Activated T-helper 1 cell treated with Interleukin-2 at 50 U/mL for 16 hours (primary cell): ENCODE measurements at places on chromosomes 1 and 21.

GRCh38 chr1:97392701-97393100 is 528.1 kb downstream of the DPYD start:
- DNase-seq, result no peak

DNA sequence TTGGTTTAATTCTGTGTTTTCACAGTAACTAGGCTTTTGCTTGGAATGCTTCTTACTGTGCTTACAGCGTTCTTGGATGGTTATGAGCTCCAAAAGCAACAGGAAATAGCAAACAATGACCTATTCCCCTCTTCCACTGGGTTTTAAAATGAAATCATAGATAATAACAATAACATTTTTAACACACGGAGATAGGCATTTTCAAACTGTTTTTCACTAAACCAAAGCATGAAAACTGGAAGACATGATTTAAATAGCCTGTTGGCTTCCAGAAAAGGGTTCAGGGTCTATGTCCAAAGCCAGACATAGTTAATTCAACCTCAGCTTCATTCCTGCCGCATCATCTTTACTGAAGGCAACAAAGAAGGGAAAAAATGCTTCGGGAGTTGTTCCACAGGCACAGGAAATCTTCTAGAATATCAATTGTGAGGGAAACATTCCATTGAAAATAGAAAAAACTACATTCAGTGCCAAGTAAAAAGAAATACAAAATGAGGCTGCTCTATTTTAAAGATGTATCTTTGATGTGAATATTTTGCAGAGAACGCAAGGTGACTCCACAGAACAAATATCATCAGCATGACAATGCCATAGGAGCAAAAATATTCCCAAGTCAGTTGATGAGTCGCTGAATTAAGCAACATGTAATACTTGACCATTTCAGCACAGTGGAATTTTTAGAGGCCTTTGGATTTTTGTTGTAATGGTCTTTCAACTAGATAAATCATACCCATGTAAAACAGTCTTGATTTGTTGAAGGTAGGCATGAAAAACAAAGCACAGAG is 80.7 kb downstream of the NID1 start:
- no peak for DNase-seq

DNA sequence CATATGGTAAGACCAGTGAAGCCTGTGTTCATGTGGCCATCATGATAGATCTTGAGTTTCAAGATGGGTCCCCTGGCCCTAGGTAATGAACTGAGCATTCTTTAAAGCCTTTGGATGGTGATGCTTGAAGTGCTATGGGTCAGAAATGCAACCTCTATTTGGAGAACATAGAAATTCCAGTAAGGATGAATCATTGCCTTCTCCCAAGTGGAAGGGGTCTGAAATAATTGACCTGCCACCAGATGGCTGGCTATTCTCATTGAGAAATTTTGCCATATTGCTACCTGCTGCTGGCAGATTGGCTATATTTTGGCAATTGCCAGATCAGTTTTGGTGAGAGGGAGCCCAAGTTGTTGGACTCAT is 739 bp upstream of the IFI6 start:
- DNase-seq, result no peak

DNA sequence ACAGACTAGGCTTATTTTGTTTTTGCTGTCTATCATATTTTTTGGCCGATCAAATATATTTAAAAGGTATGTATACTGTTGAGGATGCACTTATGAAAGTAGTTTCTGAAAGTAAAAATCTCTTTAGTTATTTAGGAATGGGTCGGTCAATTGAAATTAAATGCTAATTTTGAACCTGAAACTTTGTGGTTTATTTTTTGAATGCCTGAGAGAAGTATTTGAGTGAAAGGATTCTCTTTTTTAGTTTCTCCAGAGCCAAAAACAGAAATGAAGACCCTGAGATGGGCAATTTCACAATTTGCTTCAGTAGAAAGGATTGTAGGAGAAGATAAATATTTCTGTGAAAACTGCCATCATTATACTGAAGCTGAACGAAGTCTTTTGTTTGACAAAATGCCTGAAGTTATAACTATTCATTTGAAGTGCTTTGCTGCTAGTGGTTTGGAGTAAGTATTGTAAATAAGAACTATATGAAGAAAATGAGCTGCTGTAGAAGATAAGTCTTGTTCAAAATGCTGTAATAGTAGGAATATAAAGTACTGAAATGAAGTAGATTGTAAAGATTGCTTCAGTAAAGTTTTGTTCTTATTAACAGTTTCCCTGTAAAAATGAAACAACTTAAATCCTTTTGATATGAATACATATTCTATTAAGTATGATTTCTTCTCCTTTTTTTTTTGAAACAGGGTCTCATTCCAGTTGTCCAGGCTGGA is 11.5 kb downstream of the USP1 start:
- no peak for DNase-seq

GRCh38 chr1:166925810-166926478 is 49.4 kb downstream of the ILDR2 start:
- DNase-seq, result no peak

- no peak for DNase-seq
Observed at GRCh38 chr1:83850834-83851233, 148.1 kb downstream of the TTLL7 start.

DNA sequence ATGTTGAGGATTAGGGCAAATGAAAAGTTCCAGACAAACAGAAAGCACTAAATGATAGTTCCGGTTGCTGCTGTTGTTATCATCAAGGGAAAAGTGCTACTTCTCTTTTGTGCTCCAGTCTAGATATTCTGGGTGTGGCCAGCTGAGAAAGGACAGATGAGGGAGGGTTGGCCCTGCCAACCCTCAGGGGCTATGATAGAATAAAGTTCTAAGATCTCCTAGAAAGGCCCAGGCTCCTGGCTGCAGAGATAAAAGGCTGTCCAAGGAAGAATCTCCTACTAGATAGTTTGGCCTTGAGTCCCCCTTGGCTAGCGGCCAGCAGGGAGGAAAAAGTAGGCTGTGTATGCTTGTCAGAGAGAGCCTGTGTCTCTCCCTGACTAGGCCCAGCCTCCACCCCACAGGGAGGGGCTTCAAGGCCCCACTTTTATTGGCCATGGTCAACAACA is 31.5 kb downstream of the RIMS3 start:
- no peak for DNase-seq

GRCh38 chr21:36539434-36540150 is 59.7 kb upstream of the CLDN14 start:
- DNase-seq, result no peak

- DNase-seq, result no peak
Observed at GRCh38 chr1:203556047-203556851, 62.3 kb downstream of the OPTC start.

GRCh38 chr1:91884459-91885212 is 1.3 kb downstream of the TGFBR3 start:
- DNase-seq, result no peak

- no peak for DNase-seq
Observed at GRCh38 chr1:40977716-40978115, 1.8 kb upstream of the CTPS1 start.

DNA sequence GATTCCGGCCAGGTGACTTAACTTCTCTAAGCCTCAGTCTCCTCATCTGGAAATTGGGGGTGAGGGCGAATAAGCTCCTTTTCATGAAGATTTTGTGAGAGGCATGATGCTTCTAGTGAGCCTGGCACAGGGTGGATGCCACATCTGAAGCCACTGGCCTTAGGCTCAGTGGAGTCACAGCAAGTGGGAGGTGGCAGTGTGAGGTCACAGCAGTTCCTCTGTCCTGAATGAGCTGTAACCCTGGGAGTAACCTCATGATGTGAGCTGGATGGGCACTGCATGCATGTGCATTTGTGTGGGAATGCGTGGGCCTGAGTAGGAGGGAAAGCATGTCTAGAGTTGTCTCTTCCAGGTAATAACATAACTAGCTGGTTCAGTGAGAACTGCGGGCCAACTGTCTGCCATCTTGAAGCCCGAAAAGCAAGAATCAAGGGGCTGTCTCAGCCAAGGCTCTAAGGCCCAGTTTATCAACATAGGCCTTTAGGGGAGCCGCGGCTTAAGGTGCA is 27.0 kb upstream of the HTR1D start:
- DNase-seq, result no peak

DNA sequence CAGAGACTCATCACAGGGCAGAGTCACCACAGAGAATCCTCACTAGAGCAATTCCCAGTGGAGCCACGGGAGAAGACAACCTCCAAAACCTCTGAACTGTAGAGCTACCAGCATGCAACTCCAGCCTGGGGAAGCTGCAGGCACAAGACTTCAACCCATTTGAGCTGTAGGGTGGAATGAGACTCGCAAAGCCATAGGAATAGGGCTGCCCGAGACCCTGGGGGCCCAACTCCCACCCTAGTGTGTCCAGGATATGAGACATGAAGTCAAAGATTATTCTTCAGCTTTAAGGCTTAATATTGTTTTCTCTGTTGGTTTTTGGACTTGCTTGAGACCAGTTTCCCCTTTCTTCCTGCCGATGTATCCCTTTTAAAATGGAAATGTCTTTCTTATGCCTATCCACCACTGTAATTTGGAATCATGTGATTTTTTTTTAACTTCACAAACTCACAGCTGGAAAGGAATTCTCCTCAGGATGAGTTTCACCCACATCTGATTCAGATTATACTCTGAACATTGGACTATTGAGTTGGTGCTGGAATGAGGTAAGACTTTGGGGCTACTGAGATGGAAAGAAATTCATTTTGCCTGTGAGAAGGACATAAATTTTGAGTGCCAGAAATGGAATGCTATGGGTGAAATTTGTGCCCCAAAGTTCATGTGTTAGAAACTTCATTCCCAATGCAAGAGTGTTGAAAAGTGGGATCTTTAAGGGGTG is 59.6 kb upstream of the ST6GALNAC5 start:
- no peak for DNase-seq

DNA sequence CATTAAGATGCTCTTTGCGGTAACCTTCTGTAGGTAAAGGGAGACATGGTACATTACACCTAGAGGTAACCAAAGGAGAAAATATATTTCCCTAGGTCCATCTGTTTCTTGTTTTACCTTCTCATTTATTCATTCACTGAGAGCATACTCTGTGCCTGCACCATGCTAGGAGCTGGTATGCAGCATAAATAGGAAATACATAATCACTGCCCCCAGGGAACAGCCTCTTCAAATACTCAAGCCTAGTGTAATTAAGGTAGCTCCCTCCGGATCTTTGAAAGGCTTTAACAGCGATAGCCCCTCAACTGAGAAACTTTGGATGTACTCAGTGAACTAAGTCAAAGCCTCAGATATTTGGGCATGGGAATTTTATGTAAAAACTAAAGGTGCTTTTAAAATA is 123.6 kb downstream of the GABPA start:
- DNase-seq, result no peak

DNA sequence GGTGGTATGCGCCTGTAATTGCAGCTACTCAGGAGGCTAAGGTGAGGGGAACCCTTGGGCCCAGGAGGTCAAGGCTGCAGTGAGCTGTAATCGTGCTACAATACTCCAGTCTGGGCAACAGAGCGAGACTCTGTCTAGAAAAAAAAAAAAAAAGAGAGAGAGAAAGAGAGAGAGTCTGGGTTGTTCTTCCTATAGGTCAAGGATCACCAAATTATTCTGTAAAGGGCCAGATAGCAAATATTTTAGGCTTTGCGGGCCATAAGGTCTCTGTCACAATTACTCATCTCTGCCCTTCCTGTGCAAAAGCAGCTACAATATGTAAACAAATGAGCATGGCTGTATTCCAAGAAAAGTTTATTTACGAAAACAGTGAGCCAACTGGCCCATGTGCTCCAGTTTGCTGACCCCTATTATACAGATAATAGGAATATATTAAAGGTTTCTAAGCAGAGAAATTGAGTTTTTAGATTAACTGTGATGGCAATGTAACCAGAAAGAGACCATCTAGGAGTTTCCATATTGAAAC is 2.1 kb downstream of the SASS6 start:
- DNase-seq, result no peak

DNA sequence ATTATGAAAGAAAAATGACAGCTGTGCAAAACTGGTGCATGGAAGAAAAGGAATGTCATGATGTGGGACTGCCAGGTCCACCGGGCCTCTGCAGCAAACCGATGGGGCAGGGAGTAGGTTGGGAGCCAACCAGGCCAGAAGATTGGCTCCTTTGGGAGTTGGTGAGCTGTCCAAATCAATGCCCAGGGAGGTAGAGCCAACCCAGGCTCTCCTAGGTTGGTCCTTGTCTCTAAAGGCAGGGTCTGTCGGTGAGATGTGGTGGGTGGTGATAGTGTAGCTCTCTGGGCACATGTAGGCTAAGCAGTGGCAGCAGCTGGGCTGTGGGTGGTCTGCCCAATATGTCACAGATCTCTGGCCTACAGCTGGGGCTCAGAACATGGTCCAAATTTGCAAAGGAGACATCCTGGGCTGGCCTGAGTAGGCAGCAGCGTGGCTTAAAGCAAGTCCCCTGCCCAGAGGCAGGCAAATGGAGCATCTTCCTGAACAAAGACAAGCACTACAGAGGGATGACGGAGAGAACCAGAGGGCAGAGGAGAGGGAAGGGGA is 61.2 kb upstream of the PRDX6 start:
- no peak for DNase-seq

- no peak for DNase-seq
Observed at GRCh38 chr21:42120101-42120902, 49.2 kb downstream of the UMODL1 start.

DNA sequence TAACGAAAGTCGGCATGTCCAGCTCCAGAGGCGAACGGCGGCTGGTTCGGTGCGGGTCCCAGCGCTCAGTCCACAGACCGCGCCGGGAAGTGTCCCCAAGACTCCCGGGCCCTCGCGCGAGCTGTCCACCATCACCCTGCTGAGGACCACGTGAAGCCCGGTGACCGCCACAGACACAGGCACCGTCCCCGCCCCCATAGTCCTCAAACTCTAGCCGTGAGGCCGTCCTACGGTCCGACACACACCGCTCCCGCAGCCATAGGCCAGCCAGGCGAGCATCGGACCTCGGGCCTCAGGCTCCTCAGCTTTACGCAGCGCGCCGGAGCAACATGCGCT is 535 bp downstream of the SETD4 start:
- DNase-seq, result no peak

DNA sequence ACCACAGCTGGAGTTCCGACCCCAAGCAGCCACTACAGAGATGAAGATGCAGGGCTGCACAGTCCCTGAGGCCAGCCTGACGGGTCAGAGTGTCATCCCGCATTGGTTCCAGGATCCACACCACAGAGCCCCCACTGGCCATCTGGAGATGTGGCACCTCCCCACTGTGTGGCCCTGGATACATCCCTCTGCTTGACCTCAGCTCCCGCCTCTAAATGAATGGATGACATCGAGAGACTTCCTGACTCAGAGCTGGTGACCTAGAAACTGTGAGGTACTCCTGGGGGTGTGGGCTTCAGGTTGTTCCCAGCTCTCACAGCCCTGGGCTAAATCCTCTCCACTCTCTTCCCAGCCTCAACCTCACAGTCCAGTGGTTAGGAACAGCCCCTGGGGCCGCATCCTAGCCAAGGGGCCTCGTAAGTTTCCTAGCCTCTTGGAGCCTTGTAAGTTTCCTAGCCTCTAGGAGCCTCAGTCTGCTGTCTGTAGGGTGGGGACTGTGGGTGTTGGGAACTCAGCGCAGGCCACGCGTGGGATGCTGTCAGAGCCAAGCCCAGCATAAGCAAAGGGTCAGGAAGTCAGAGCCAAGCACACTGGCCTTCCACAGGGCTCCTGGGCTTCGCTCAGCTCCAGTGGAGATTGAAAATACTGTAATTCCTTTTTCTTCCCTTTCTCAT is 87.5 kb upstream of the RUNX3 start:
- DNase-seq, result no peak

GRCh38 chr1:185578293-185578692 is 155.9 kb upstream of the HMCN1 start:
- DNase-seq, result no peak
